ENCODE measurements at places on chromosomes 4 and X.

- DNase-seq, result no peak
Observed at GRCh38 chrX:10902001-10902400, 209.1 kb upstream of the HCCS start.

DNA sequence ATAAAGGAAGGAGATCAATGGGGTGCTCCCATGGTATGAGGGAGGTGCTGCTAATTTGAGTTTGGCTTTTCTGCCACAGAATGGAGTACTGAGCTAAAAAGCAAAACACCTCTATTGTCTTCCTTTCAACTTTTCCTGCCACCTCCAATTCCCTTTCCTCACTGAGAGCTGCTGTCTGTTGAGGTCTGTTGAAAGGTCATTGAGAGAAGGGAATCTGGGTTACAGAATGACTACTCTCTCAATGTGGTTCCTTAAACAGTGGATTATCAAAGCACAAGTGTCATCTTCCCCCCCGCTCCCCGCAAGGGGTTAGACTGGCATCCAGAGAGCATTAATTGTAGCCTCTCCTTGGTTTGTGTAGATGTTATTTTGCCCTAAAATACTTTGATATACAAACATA lies 10.7 kb downstream of the USP9X start:
- no peak for DNase-seq

DNA sequence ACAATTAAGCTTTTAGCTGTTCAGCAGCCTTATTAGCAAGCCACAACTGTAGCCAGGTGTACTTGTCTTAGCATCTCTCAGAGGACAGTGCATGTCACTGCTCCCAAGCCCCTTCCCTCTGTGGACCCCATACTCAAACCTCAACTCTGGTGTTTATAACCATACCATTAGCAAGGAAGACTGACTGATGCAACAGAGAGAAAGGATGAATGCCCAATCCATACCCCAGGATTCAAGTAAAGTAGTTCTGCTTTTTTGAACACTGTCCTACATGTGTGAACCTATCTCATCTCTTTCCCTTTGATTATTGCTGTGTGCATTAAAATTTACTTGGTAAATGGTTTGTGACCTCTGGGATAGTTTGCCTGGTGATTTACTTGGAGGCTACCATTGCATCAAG lies 22.8 kb upstream of the CYBB start:
- DNase-seq, result no peak

GRCh38 chr4:155532373-155533085 lies 134.1 kb upstream of the GUCY1A1 start:
- no peak for DNase-seq

- DNase-seq, result no peak
Observed at GRCh38 chr4:112942077-112942476, 107.4 kb upstream of the ANK2 start.

- DNase-seq, result no peak
Observed at GRCh38 chrX:109632906-109633504, 8.0 kb upstream of the KCNE5 start.

DNA sequence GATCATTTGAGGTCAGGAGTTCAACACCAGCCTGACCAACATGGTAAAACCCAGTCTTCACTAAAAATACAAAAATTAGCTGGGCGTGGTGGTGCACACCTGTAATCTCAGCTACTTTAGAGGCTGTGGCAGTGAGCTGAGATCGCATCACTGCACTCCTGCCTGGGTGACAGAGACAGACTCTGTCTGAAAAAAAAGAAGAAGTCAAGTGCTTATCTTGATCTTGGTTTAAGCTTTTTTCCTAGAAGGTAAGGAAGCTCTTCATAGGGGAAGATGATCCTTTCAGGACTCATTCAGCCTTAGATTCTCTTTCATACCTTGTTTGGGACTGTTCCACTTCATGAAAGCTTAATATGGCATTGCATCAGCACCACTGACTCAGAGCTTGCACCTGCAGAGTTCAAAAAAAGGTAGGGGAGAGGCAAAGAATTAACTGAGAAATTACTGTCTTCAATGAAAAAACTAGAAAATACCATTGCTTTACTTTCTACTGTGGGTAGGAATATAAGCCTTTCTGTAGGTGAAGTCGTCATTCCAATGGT lies 70.8 kb upstream of the EPGN start:
- DNase-seq, result no peak

DNA sequence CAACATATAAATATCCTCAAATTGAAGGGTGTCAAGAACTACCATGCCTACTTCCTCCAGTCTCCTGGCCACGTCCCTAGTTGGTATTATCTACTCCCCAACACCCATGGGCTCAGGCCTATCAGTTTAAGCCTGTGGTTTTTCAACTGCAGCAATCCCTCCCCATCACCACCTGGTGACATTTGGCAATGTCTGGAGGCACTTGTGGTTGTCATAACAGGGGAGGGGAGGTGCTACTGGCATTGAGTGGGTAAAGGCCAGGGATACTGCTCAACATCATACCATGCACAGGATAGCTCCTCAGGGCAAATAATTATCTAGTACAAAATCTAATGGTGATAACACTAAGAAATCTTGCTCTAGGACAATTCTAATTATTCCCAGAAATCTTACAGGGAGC lies 95.3 kb downstream of the COMMD8 start:
- DNase-seq, result no peak

- no peak for DNase-seq
Observed at GRCh38 chr4:1051472-1051871, 40.0 kb downstream of the FGFRL1 start.

DNA sequence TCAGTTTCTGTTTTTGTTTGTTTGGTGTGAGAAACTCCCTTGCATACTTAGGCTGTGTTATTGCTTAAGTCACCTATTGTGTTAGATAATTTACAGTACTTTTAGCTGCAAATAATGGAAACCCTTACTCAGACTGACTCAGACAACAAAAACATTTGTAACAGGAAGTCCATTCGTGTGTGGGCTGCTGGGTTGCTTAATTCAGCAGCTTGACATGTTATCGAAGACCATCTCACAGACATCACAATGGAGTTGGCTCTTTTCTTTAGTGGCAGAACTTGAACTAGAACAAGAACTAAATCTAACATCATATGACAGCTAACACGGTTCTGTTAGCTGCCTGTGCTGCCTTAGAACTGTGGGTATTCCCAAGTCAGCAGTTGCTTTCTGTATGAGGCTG lies 9.9 kb upstream of the GABRE start:
- no peak for DNase-seq

DNA sequence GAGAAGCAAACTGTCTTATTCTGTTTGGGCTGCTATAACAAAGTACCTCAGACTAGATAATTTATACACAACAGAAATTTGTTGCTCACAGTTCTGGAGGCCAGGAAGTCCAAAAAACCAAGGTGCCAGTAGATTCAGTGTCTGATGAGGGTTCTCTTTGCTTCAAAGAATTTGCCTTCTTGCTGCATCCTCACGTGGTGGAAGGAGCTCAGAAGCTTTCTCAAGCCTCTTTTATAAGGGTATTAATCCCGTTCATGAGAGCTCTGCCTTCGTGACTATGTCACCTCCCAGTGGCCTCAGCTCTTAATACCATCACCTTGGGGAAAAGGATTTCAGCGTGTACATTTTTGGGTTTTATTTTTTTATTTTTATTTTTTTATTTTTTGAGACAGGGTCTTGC lies 20.1 kb downstream of the CA5B start:
- no peak for DNase-seq

DNA sequence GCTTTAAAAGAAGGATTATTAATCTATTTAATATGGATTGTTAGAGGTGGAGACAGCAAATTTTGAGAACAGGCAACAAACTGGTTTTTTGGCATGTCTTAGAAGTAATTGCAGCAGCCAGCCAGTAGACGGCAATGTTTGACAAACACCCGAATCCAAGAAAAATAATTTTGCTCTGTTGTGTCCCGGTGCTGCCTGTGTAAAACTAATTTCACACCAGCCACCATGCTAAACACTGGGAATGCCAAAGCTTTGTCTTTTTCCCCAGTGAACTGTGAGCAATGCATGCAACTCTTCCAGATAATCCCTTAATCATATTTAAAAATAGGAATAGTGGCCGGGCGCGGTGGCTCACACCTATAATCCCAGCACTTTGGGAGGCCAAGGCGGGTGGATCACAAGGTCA lies 25.9 kb downstream of the SMIM31 start:
- peak; percentile 16 for DNase-seq

- no peak for DNase-seq
Observed at GRCh38 chr4:62130637-62131036, 930.5 kb downstream of the ADGRL3 start.

DNA sequence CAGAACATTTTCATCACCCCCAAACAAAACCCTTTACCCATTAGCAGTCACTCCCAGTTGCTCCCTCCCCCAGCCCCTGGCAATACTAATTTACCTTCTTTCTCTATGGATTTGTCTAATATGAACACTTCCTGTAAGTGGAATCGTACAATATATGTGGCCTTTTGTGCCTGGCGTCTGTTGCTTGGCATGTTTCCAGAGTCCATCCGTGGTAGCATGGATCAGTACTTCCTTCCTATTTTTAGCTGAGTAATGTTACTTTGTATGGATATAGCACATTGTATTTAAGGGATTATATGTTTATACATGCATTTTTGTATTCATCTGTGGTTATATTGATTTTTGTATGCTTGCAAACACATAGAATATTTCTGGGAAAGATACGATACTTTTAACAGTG lies 48.2 kb downstream of the PPEF1 start:
- no peak for DNase-seq

GRCh38 chr4:177109769-177110168 lies 199.9 kb upstream of the NEIL3 start:
- DNase-seq, result no peak

DNA sequence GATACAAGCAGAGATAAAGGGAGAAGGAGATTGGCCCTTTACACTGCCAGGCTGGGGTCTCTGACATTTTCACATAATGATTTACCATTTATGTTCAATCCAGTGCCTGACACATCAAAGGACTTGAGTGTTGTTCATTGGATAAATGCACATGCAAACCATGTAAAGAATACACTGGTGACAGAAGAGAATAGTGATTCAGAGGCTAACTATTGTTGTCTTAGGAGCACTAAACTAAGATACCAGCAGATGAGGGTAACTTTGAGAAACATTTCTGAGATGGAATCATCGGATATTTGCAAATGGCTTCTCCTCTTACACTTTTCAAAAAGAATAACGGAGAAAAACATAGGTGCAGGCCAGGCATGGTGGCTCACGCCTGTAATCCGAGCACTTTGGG lies 67.3 kb upstream of the HHIP start:
- no peak for DNase-seq

DNA sequence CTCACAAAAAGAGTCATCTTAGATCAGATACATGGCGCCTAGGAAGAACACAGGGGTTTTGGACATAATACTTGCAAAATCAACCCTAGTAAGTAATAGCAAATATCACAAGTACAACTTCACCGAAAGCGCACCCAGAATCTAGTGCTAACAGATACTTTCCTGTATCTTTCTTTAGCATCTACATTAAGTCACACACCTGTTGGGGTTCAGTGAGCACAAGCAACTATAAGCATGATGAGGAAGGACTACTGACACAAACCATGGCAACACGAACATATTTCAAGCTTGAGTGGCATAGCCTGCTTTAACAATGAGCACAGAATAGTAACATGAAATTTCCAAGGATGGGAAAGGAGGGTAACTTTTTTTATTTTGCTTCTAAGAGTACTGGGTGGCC lies 116.1 kb downstream of the GPC3 start:
- DNase-seq, result no peak

GRCh38 chrX:125319646-125320521 lies at the start of gene TEX13C:
TEX13C (plus strand) TSS chrX:125319871; CDS start chrX:125320120, 249 bp downstream.
- DNase-seq, result no peak

DNA sequence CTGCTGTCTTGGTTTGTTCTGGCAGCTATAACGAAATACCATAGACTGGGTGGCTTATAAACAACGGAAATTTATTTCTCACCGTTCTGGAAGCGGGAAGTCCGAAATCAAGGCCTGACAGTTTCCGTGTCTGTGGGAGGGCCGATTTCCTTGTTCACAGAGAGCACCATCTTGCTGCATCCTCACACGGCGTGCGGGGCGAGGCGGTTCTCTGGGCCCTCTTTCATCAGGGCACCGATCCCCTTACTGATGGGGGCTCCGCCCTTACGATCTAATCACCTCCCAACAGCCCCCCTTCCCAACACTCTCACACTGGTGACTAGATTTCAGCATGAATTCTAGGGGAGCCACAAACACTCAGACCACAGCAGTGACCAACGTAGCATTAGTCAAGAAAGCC lies 578.3 kb upstream of the FAT1 start:
- no peak for DNase-seq

DNA sequence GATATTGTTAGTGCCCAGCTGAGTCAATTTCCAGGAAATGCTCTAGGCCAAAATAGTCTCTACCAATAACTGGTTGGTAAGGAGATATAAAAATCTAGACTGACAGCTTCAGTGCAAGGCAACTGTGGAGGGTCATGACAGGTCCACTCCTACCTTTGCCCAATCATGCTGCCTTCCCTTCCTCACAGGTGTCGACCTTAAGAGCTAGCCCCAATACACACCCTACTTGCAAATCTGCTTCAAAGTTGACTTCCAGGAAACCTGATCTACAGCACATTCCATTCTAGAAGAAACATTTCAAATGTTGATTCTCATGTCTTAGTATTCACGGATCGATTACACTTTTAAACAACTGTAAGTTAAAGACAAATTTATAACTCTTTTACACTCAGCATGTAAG lies 1455.5 kb downstream of the TECRL start:
- DNase-seq, result no peak

- no peak for DNase-seq
Observed at GRCh38 chrX:6203462-6204215, 25.0 kb downstream of the NLGN4X start.

DNA sequence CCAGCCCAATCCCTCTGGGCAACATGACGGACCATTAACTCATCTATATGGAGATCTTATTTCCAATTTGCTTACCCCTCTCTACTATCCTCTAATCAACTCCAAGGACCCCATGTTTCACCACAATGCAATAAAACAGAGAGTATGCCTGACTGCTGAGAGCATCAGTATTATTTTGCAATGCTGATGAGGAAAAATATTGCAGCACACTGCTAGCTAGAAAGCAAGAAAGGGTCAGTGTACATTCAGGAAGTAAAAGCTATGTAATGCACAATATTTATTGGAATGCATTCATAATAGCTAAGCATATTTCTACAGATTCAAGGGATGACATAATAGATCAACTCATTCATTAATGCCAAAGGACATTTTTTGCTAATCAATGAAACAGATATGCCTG lies 33.2 kb downstream of the ARAP2 start:
- no peak for DNase-seq

DNA sequence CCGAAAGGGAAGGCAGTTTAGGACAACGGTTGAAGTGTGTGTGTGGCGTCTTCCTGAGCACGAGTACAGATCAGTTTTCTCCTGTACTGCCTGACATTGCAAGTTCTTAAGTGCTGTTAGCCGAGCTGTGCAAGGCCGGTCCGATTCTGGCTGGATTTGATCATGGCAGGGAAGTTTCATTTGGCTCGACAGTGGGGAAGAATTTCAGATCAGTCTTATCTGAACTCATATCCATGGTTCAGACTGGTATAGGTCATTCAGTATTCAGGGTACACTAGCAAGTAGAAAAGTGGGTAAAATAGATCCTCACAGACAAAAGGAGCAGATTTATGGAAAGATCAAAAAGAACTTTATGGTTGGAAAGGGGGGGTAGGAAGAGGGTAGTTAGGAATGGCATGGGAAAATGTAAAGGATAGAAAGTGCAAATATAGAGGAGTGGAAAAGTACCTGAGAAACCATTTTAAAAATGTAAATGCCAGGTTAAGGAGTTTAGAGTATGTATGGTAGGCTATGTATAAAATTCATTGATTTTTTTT lies 716 bp downstream of the THAP9 start:
- no peak for DNase-seq

Measured in stimulated activated naive CD8-positive, alpha-beta T cell treated with anti-CD3 and anti-CD28 coated beads, Interleukin-15, Interleukin-2, amounts not matched to agents 100 U/mL and 50 U/mL, for 24 hours (primary cell).